ENCODE measurements at places on chromosomes 16 and 17.

- DNase-seq, result no peak
Measured at GRCh38 chr17:67458203-67458602, 81.1 kb downstream of the PITPNC1 start.

DNA sequence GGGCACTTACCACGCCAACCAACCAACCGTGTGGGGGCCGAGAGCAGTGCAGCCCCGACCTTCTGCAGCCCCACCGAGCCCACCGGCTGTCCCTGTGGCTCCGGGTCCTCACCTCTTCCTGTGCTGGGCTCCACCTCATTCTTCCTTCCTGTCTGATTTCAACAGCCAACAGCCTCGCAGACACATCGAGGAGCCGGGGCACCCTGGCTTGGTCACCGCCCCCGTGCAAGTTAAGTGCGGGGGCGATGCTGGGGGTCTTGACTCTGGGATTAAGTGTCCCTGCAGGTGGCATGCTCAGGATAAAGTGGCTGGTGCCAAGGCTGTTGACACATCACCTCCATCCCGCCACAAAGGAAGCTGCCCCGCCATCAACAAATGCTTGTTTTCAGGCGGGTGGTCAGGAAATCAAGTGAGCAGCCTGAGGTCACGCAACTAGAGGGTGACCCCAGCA, at the start of gene NLRC3:
Gene NLRC3 (minus strand): TSS at position 102 of the 451 bp plus-strand sequence. CDS start 12,367 bp downstream, outside the sequence.
- DNase-seq, result peak; percentile 80

DNA sequence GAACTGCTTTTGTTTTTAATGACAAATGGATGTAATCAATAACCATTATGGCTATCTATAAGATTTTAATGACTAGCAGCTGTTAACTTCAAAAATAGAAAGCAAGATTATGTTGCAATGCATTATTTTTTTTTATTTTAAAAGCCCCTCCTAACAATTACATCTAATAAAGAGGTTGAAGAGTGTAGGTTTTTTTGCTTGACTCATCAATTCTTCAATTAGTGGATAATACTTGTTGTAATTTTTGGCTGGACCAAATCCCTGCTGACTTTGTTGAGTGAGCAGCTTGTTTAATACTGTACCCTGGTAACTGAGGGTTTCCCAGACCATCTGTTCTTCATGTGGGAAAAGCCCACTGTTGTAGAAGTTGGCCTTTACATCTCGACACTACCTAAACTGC, 24.2 kb downstream of the KRT25 start:
- DNase-seq, result no peak

DNA sequence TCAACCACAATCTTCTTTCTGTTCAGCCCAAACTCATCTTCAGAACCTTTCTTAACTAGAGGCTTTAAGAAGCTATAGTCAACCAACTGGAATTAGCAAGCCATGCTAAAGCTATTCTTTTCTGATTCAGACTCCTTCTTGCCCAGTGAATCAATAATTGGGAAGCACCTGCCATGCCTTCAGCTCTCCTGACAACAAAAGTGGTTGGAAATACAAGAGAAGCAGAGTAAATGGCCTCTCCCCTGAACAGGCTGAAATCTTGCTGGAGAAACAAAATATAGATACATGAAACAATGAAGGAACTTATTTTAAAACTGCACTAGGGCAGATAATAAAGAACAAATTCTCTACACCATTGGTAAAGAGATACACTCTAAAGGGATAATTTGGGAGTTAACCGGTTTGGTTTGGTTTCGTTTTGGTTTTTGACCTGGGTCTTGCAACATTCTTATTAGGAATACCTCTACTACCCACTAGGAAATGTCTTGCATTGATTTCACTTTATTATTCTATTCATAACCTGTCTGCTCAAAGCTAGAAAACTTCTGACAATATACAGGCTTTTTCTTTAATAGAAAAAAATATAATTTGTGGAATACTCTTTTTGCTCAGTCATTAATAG, 173.6 kb upstream of the DYNLRB2 start:
- no peak for DNase-seq
